ENCODE measurements at places on chromosomes 4 and X.

- no peak for DNase-seq
These were observed 30.0 kb upstream of the HUWE1 start for GRCh38 chrX:53716328-53717088.

DNA sequence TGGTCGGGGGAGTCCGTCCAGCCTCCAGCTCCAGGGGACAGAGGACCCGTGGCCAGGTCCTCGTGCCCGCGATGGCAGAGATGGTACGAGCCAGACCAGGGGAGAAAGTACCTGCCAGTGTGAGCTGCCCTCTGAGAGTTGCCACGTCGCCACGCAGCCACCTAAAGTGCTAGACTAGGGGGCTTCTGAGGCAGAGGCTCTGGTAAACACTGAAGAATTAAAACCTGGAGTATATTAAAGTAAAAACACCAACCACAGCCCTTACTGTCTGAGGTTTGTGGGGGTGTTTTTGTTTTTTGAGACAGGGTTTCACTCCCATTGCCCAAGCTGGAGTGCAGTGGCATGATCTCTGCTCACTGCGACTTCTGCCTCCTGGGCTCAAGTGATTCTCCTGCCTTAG lies 60.1 kb upstream of the SORCS2 start:
- no peak for DNase-seq

DNA sequence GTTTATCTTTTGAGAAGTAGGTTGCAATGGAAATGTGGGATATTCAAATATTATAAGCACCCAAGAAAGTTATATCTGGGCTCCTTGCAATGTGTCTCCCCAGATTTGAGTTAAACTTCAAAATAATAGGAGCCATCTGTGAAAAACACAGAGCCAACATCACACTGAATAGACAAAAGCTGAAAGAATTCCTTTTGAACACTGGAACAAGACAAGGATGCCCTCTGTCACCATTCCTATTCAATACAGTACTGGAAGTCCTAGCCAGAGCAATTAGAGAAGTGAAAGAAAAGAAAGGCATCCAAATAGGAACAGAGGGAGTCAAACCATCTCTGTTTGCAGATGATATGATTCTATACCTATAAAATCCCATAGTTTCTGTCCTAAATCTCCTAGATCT lies 114.3 kb upstream of the IL1RAPL1 start:
- DNase-seq: no peak

DNA sequence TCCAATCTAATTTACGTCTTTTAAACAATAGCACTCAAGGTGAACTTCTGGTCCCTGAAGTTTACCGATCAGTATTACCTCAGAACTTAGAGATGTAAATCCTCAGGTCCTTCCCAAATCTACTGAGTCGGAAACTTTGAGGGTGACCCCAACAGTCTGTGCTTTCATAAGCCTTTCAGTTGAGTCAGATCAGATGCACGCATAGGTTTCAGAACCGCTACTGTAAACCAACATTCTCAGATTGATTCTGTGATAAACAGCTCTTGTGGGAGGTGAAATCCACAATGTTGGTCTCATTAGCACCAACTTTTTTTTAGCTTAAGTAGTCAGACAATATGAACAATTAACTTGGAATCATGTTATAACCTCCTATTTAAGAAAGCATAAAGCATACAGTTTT lies 86.0 kb downstream of the WWC2 start:
- no peak for DNase-seq

- DNase-seq: no peak
These were observed 350.0 kb upstream of the GATB start for GRCh38 chr4:152110780-152111179.

GRCh38 chrX:66674506-66674905 lies 35.6 kb upstream of the EDA2R start:
- no peak for DNase-seq

DNA sequence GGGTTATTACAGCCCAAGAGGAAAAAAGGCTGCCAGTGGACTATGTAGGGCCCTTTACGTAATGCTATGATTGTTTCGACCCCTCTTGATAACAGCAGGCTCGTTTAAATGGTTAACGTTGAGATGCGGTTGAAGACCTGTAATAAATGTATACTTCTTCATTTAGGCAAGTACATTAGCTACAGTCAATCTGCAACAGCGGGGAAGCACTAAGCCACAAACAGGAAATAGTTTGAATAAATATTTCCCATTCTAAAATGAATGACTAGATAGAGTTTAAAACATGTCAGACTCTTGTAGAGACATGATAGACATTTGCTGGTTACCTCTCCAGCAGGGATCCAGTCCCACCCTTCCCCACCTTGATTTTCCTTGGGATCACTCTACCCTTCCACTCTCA lies 38.1 kb upstream of the STIM2 start:
- DNase-seq: no peak

- DNase-seq: peak; percentile 16
These were observed 149.9 kb downstream of the CHIC2 start for GRCh38 chr4:53914313-53915016.

DNA sequence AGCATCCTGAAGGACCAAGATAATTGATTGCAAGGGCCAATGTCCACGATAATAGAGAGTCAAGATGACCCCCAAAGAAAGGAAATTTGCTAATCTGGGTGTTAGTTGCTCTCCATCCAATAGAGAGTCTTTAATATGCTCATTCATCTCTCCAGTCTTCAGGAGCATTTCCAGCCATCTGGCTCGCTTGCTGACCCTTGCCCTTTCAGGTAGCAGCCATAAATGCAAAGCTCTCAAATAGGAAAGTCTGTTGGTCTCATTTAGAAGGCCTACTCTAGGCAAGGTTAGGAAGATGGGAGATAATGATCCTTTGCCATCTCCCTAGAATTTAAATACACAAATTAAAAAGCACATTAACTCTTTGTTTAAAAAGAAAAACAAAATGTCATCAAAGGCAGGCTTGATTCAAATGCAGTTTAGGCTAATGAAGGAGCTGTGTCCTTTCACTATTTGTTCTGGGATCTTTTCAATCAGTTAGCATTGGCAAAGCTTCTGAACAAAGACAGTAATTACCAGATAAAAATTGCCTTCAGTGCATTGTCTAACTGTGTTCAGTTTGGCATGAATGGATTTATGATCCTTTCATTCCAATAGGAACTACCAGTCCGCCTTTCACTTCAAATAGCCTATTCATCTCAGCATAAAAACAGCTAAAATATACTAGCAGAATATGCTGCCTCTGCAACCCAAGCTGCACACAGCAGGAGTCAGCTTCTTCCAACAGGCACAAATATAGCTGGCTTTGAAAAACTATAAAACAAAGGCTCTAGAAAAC lies 49.6 kb upstream of the ATXN3L start:
- DNase-seq: no peak

- peak; percentile 37 for DNase-seq
These were observed 601 bp upstream of the FGFBP2 start for GRCh38 chr4:15963576-15963975.

GRCh38 chr4:4386296-4386735 lies 586 bp upstream of the NSG1 start:
- DNase-seq: peak; percentile 20

DNA sequence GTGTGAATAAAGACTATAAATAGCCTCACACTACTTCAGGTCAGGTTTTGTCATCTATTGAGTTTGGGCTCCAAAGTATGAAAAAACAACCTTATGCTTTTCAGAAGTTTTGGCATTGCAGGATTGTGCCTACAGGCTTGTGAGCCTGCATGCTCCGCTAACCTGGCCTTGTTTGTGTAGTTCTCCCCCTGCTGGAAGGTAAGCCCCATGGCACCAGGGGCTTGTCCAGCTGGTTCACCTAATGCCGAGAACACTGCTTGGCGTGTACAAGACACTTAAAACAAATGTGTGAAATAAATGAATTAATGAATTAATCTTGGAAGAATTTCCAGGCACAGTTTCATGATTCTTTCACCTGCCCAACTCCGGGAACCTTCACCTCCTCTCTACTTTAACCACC lies 1.8 kb upstream of the HSD17B10 start:
- peak; percentile 65 for DNase-seq

DNA sequence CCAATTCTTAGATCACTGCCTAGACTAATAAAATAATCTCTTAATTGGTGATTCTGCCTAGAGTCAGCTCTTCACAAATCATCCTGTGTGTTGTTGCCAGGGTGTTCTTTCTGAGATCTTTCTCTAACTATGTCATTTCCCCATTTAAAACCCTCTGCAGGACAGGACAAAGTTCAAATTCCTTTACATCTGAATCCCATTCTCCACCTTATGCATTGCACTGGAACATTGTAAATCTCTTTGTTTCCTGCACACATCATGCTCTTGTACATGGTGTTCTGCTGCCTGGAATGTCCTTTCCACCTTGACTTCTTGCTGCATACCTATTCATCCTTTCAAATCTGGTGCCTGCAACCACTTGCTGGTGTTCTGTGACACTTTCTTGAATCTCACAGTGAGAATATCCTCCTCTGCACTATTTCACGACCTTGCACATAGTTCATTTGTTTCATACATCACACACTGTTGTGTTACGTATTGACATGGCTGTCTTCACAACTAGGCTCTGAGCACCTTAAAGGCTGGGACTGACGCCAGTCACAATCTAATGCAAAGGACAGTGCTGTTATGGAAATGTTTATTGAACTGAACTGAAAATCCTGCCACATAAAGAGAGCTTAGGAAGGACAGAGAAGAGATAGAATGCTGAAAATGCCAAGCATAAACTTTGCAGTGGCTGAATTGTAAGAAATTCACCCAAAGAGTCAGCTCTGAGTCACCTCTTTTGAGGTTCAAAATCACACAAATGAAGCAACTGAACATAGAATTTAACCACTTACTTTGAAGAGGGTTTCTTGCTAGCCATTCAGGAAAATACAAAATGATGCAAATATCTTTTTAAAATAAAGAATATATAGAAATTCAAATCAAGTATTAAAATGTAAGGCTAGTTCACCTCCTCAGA lies 26.4 kb upstream of the SMIM14 start:
- no peak for DNase-seq

- no peak for DNase-seq
These were observed 68.5 kb downstream of the PHOX2B start for GRCh38 chr4:41679991-41680390.

GRCh38 chr4:89572224-89572858 lies 264.6 kb downstream of the SNCA start:
- DNase-seq: no peak

DNA sequence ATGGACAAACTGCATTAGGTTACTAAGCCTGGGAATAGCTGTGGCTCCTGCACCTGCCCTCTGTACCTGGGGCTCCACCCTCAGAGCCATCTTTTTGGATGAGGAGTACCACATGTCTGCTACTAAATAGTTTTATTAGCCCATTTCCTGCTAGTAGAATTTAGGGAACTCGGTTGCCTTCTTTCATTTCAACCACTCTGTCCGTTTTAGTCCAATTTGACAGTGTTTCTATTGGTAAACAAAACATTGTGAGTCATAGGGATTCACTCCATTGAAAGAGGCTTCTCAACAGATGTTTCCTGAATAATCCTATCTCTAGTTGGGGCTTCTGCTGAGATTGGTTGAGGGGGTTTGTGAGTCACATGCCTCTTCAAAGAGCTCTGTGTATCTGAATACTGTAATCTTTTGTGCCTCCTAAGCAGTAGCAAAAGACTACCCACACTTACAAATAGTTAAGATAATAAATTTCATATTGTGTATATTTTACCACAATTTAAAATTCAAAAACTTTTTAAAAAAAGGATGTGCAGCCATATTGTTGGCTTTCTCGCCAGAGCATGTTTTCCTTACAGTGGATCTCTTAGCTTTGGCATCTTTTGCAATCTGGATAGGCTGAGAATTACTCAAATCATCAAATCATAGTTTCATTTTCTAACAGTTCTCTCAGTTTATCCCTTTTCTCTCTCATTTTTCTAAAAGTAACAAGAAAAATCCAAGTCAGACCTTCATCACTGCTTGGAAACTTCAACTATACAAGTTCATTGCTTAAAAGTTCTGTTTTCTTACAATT lies 9.9 kb downstream of the FAM200B start:
- no peak for DNase-seq

GRCh38 chr4:31366041-31366440 lies 645.9 kb downstream of the PCDH7 start:
- DNase-seq: no peak

- no peak for DNase-seq
These were observed 21.4 kb downstream of the HELT start for GRCh38 chr4:185039508-185040273.

DNA sequence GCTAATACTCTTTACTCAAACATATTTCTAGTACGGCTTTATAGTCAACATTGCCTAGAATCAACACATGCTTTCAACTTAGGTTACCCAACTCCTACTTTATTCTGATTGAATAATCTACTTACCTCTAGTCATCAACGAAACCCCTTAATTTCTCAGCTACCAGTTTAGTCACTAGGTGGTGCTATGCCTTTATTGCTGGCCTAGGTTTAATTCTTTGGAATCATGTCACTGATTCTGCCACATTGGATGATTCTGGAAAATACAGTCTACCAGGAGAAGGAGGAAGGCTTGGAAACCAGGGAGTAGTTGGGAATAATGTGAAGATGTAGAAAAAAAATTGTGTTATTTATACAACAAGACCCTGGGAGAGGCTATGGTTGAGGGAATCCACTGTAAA lies 167.7 kb downstream of the DCAF12L2 start:
- no peak for DNase-seq

DNA sequence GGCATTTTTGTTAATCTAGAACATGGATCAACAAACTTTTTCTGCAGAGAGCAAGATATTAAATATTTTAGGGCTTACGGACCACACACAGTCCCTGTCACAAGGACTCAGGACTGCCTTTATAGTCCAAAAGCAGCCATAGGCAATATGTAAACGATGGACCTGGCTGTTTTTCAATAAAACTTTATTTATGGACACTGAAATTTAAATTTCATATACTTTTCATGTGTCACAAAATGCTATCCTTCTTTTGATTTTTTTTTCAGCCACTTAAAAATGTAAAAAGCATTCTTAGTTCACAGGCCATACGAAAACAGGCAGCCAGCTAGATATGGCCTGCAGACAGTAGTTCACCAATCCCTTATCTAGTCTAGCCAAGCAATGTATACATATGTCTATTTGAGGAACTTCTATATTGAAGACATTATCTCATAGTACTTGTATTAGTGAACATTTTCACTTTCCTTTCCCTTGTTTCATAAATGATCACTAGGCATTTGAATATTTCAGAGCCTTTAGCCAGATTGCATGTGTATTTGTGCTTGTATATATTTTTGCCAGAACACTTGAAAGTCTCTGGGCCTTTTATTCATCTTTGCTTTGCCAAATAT lies 350.9 kb downstream of the RPA4 start:
- no peak for DNase-seq

DNA sequence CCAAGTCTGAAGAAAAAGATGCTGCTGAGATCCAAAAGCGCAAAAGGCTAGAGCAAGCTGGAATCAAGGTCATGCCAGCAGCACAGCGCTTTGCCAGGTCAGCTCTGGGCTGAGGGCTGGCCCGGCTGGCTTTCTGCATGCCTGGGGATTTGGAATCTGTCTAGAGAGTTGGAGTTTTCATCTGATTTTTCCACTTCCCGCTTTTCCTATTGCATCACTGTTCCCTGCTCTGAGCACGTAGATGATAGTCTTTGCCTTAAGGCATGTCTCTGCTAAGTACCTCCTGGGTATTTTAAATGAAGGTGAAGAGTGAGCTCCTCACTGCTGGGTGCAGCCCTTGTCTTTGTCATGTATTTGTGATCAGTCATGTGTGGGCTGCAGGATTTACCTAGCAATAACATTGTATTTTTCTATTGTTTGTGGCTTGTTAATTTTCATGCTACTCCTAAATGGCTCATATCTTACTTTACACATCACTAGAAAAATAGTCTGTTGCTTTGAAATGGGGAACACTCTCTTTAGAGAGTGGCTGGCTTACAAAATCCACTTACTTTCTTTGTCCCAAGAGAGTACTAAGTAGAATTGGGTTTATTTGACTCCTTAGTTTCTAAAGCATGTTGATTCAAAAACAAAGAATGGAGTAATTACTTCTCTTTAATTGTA lies 82.8 kb downstream of the LIMCH1 start:
- no peak for DNase-seq

- no peak for DNase-seq
These were observed 54.7 kb downstream of the OCRL start for GRCh38 chrX:129594781-129595180.

Data from stimulated activated CD4-positive, alpha-beta T cell treated with anti-CD3 and anti-CD28 coated beads, Interleukin-12 subunit alpha, Interleukin-12 subunit beta, amount 100 ng/mL, for 48 hours (primary cell).